ENCODE measurements at places on chromosomes 5 and 9. TPM values are rescaled to one million over a fixed set of nuclear protein-coding genes. Genes with fewer than 3 reads are reported as not detected.

Gene PKD2L2
- total RNA-seq: not detected

Gene CMYA5
- 0.61 TPM for total RNA-seq

Gene LIFR
- 3.7 TPM for total RNA-seq

Gene SPATA31E1
- not detected for total RNA-seq

GRCh38 chr9:128073253-128073886 is 5.3 kb downstream of the SLC25A25 start:
- DNase-seq: no peak
- no peaks in the 10 kb centered on the region for H3K27me3 ChIP-seq
- peaks cover 25% of the 10 kb centered on the region for H3K4me1 ChIP-seq
- no peak overlapping the region for H3K4me3 ChIP-seq
- H3K36me3 ChIP-seq: no peaks in the 10 kb centered on the region

GRCh38 chr9:123339666-123340510 is 16.1 kb upstream of the CRB2 start:
- H3K27ac ChIP-seq: no peak overlapping the region
- H3K4me3 ChIP-seq: no peak overlapping the region
- no peaks in the 10 kb centered on the region for H3K36me3 ChIP-seq
- peaks cover 15% of the 10 kb centered on the region for H3K4me1 ChIP-seq
- H3K27me3 ChIP-seq: no peaks in the 10 kb centered on the region

GRCh38 chr5:15821506-15821905 is 321.5 kb downstream of the FBXL7 start:
- no peaks in the 10 kb centered on the region for H3K4me1 ChIP-seq
- no peaks in the 10 kb centered on the region for H3K36me3 ChIP-seq
- DNase-seq: no peak
- no peak overlapping the region for H3K27ac ChIP-seq
- H3K27me3 ChIP-seq: no peaks in the 10 kb centered on the region

DNA sequence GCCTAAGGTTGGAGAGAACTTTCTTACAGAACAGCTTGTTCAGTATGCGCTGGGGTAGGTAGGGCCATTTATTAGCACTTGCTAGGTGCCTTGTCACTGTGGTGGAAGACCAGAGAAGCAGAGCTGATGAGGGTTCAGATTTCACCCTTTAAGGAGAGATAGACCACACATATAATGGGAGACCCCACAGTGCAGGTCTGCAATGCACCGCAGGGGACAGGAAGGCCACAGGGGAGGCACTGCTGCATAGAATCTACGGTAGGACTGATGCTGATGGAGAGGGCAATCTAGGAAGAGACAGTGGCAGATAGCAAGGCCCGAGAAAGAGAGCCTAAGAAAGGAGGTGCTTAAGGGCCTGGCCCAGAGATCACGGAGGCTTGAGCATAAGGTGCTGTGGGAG is 64.2 kb downstream of the PTPDC1 start:
- H3K27me3 ChIP-seq: no peaks in the 10 kb centered on the region
- H3K27ac ChIP-seq: peak overlapping the region; percentile 14
- peaks cover 8% of the 10 kb centered on the region for H3K4me1 ChIP-seq
- no peak for DNase-seq
- H3K36me3 ChIP-seq: no peaks in the 10 kb centered on the region

GRCh38 chr5:73282923-73283322 is 109.9 kb downstream of the TMEM174 start:
- peaks cover 45% of the 10 kb centered on the region for H3K4me1 ChIP-seq
- H3K4me3 ChIP-seq: no peak overlapping the region
- H3K27ac ChIP-seq: peak overlapping the region; percentile 52
- H3K27me3 ChIP-seq: no peaks in the 10 kb centered on the region

DNA sequence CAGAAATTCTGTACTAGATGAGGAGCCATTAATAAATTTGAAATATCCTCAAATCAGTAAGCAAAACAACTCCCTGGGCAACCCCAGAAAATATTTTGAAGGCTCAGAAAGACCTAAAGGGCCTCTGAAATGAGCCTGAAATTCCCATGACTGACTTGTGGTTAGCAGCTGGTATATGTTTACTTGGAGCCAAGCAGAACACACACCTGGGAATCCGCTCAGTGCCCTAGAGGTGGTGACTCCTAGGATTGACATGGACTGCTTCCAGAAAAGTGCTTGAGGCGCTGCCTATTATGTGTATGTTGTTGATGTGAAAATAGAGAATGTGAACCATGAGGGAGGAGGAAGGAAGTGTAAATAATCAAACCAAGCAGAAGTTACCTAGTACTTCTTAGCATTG is 14.7 kb downstream of the RFK start:
- H3K27ac ChIP-seq: peak overlapping the region; percentile 43
- H3K27me3 ChIP-seq: no peaks in the 10 kb centered on the region
- no peak overlapping the region for H3K4me3 ChIP-seq
- H3K4me1 ChIP-seq: peaks cover 18% of the 10 kb centered on the region

DNA sequence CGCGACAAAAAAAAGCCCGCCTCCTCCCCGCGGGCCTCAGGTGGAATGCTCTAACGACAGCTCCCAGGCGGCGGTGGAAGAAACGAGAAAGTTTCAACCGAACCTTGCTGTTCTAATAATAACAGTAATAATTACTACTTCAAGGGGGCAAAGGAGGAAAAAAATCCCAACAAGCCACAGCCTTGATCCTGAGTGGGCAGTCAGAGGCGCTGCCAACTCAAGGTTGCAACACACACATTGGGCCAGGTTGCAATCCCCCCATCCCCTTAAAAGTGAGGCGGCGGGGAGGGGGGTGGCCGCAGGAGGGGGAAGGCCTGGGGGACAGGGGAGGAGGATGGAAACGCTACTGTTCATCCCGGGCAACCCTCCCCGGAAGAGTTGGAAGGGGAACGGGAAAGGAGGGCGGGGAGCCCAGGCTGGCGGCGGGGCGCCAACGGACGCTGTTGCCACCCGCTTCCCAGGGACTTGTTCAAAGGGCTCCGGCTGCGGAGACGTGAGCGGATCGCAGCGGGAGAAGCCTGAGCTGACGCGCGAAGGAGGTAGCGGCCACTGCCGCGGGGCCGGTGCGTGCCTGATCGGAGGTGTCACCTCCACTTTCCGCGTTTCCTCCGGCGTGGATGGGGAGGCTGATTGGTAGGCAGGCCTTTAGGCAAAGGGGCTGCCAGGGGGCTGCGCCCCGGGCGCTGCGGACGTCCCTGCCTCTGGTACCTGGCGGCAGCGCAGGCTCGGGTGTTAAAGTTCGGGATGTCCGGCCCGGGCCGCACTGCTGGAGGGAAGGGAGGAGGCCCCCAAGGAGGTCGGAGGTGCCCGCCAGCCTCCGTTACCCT is 647 bp downstream of the SMARCA2 start:
- peaks cover 28% of the 10 kb centered on the region for H3K4me1 ChIP-seq
- H3K27ac ChIP-seq: peak overlapping the region; percentile 80
- H3K4me3 ChIP-seq: peak overlapping the region; percentile 90
- H3K27me3 ChIP-seq: peaks cover 10% of the 10 kb centered on the region
- peak; percentile 58 for DNase-seq

GRCh38 chr5:16625096-16625495 is 8.3 kb upstream of the RETREG1 start:
- no peak overlapping the region for H3K27ac ChIP-seq
- no peak for DNase-seq
- H3K4me1 ChIP-seq: no peaks in the 10 kb centered on the region
- peaks cover 23% of the 10 kb centered on the region for H3K27me3 ChIP-seq
- no peak overlapping the region for H3K4me3 ChIP-seq
- H3K36me3 ChIP-seq: no peaks in the 10 kb centered on the region

- DNase-seq: no peak
- H3K4me1 ChIP-seq: peaks cover 11% of the 10 kb centered on the region
- no peaks in the 10 kb centered on the region for H3K27me3 ChIP-seq
- H3K27ac ChIP-seq: no peak overlapping the region
- H3K4me3 ChIP-seq: no peak overlapping the region
Observed at GRCh38 chr5:9559965-9560364, 14.1 kb upstream of the SEMA5A start.

GRCh38 chr9:134686896-134687295 is 45.3 kb downstream of the COL5A1 start:
- no peak for DNase-seq
- H3K4me3 ChIP-seq: no peak overlapping the region
- no peaks in the 10 kb centered on the region for H3K27me3 ChIP-seq
- H3K27ac ChIP-seq: no peak overlapping the region
